Activated naive CD8-positive, alpha-beta T cell treated with anti-CD3 and anti-CD28 coated beads, Interleukin-2, amount 50 U/mL, for 16 hours (primary cell): ENCODE measurements at places on chromosomes 12 and 14.

DNA sequence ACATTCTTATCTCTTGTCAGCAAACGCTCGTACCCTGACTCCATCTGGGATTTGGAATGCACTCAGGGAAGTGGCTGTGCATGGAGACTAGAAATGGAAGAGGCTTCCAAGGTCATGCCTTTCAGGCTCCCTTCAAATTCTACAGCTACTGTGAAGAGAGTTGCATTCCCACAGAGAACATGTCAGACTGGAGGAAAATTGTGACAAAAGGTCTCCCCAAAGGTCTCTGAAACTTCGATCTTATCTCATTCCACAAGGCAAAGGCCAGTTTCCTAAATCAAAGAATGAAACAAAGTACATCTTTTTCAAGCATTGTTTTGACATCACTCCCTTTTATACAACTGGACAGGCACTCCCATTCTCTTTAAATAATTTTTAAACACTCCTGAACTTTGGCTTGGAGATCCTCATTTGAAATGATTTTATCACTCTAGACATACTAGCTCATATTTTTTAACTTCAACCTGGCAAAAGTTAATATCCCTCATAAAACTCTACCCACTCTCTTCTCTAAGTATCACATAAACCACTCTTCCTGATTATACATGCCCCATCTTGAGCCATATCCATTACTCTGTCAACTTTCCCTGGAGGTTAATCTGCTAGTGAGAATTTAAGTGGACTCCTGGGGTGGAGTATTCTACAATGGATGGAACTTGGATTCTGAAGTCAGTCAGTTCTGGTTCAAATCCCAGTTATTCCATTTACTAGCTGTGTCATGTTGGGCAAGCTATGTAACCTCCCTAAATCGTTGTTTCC is 218.1 kb upstream of the HMGA2 start:
- no peak for DNase-seq

DNA sequence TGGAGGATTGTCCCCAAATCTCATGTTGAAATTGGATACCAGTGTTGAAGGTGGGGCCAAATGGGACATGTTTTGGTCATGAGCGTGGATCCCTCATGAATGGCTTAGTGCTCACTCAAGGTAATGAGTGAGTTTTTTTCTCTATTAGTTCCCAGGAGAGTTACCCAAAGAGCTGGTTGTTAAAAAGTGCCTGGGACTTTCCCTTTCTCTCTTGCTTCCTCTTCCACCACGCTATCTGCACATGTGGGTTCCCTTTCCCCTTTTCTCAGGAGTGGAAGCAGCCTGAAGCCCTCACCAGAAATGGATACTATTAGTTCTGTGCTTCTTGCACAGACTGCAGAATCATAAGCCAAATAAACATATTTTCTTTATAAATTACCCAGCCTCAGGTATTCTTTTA is 465.4 kb downstream of the FSCB start:
- no peak for DNase-seq

DNA sequence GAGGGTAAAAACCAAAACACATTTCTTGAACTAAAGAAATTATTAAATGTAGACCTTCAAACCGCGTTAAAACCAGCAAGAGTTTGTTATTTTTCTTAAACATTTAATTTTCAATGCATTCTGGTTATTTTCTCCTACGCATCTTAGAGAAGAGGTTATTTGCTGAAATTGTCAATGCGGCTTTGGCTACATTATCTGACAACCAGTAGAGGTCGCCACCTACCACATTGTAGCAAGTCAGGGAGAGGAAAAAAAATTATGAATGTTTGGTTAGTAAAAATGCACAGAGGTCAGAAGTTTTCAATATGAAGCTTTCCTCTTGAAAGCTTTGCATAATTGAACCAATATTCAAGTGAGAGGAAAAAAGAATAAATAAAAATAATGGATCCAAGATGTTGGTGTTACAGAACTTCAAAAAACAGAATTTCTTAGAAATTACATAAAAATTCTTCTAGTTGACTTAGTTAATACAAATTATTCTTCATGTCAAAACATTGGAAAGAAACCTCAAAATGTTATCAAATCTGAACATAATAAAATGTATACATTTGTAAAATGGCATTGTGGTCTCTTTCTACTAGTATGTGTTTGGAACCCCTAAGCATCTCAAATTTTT is 159.4 kb upstream of the TMTC2 start:
- no peak for DNase-seq

DNA sequence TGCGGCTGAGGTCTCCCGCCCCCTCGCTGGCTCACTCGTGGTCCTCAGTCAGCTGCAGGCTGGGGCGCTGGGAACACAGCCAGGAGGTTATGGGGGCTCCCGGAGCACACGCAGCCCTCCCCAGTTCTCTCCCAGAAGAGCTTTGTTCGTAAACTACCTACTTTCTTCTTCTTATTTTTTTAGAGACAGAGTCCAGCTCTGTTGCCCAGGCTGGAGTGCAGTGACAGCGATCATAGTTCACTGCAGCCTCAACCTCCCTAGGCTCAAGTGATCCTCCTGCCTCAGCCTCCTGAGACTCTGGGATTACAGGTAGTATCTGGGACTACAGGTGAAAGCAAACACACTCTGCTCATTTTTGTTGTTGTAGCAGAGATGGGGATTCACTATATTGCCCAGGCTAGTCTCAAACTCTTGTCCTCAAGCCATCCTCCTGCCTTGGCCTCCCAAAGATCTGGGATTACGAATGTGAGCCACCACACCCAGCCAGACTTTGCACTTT is 15.5 kb upstream of the PLA2G1B start:
- DNase-seq: no peak

DNA sequence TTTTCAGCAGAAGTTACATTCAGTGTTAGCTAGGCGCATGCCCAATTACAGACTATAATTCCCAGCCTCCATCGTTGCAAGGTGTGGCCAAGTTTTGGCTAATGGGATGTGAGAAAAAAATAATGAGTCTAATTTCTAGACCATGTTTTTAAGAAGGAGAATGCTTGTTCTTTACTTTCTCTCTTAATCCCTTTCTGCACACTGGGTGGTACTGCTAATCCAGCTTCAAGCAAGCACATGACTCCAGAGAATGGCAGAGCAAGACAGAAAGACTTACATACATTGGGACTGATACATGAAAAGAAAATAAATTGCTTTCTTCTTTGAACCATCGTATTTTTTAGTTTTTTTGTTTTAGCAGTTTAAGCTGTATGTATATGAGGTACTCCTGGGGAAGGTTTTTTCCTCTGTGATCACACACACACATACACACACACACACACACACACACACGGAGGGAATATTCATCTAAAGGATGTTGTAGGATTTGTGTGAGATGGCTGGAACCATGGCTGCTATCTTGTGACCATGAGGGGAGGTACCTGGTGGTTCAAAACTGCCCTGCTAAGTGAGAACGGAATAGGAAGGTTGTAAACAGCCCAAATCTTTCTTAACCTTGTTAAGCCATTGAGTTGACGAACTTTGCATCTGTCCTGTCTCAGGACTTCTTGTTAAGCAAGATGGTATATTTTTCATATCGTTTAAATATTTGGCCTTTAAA is 34.3 kb upstream of the LTA4H start:
- no peak for DNase-seq
